AG10803 (cell line): ENCODE measurements at places on chromosomes 7 and 10.

DNA sequence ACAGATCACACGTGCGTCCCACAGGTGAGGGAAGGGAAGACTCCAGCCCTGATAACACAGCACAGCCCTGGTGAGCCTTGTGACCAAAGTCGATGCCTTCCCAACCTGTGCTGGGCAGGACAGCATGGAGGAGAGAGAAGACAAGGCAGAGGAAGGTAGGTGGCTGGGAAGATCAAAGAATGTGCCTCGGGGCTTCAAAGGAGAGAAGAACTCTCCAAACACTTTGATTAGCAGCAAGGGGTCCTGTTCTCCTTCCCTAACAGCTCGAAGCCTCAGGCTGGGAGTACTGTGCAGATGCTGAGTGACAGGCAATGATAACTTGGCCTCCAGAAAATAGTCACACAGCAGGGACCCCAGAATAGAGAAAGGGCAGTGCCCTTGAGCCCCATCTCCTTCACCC lies 288.5 kb downstream of the TCERG1L start:
- DNase-seq, result no peak

DNA sequence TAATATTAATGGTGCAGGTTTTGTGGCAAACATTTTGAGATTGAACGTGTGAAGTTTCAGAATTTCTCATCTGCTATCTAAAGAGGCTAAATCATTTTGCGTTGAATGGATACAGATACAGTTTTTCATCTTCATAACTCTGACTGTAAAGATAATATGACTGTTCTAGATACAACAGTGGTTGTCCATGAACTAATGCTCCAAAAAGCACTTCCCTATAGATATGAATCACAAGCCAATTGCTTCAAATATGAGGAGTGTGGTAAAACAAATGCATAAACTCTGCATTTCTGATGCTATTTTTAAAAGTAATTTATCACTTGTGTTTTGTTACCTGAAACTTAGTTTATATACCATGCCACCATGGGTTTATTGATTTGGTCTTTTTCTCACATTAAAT lies 750.1 kb downstream of the MAGI2 start:
- DNase-seq, result no peak

GRCh38 chr10:19921300-19922140 lies 105.3 kb downstream of the PLXDC2 start:
- DNase-seq, result peak; percentile 84

- DNase-seq, result no peak
Measured at GRCh38 chr10:63636812-63637211, 115.6 kb downstream of the REEP3 start.

DNA sequence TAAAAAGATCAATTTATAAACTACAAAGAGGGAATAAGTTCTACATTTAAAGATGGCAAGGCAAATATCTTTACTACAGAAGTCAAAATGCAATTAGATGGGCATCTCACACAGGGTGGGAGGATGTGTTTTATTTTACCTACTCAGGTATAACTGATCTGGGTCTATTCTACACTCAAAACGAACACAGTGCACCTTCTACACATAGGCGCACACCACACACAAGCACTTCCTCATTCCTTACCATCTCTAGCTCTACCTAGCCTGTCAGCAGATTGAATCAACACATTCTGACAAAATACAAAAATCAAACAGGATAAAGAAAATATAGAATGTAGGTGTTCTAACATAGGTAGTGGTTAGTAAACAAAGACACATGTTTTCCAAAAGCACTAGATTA lies 64.8 kb downstream of the SGCE start:
- DNase-seq, result no peak

GRCh38 chr7:10662491-10662890 lies 311.2 kb upstream of the PHF14 start:
- no peak for DNase-seq

DNA sequence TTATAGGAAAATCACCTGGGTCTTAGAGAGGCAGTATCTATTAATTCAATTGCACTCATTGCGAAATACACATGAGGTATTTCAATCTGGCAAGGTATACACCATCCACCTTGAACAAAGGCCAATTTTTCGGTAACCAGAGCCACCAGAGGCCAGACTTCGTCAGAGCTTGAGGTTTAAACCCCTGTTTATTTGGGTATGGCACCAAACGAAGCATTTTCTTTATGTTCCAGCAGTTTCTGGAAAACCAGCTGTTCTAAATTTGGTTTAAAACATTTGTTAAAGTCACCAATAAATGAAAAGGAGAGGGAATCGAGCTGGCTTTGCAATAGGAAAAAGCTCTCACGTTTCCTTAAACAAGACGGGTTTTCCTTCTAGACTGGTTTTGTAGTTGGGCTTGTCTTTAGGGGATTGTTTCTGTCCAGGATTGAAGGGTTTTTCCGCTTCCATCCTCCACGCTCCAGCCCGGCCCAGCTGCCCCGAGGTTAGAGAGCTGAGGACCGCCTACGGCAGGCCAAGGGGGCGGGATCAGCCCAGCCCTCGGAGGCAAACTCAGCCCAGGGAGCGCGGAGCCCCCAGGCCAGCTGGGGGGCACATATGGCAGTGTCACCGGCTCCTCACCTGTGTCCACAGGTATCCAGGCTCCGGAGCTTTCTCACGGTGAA lies 539.4 kb upstream of the MGMT start:
- no peak for DNase-seq

GRCh38 chr10:22619101-22619500 lies 95.3 kb downstream of the PIP4K2A start:
- peak; percentile 59 for DNase-seq

GRCh38 chr7:105298439-105298894 lies 90.3 kb downstream of the SRPK2 start:
- no peak for DNase-seq

DNA sequence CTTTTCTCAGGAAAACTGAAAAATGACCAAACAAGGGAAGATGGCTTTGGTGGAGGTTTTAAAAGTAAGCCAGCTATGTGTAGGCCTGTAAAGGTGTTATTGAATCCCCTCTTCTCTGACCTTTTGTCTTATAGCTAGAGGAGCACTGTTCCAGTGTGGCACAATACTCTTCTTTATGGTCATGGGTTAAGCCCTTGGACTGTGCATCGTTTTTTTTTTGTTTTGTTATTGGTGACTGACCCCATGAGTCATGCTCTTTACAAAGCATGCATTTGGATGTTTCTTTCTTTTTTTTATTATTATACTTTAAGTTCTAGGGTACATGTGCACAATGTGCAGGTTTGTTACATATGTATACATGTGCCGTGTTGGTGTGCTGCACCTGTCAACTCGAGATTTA lies 19.6 kb upstream of the FAM25A start:
- DNase-seq, result peak; percentile 14

GRCh38 chr7:79820387-79820786 lies 314.2 kb upstream of the GNAI1 start:
- peak; percentile 67 for DNase-seq

- DNase-seq, result peak; percentile 84
Measured at GRCh38 chr7:102836191-102836919, 76.4 kb upstream of the LRRC17 start.

DNA sequence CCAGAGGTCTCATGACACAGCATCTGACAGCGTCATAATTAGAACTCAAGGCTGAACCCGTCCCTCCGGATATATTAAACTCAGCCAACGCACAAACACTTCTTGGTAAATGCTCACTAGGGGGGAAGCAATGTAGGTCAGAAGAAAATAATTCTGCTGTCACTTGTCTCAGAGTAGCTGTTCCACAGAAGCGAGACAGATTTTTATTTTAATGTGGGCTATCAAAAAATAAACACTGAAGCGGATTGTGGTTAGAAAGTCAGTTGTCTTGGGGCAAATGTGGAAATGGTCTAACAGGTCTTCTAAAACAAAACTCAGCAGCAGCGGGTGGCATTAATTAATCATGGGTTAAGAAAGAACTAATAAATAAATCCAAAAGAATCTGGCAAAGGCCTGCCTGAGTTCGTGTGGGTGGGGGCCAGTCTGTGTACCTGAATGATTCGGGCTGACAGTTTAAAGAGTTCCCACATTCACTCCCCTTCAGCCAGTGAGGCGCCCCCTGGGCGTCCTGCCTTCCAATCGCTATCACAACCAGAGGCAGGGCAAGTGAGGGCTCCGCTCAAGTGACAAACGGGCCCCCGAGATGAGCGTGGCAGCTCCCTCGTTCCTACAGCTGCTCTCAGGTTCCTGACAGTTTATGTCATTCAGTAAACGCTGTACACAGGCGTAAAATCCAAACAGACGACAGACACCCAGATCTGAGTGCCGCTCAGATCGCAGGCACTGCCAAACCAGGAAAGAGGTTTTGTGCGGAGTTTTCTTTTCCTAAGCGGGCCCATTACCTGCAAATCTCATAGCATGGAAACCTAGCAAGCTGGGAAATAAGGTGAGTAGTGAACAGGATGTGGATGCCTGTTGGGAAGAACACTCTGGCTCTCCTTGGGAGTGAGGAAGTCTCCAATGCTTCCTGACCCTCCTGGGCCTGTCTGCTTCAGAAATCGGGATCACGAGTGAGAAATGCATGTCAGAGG lies 52.9 kb downstream of the NRAP start:
- no peak for DNase-seq

- DNase-seq, result no peak
Measured at GRCh38 chr10:128265596-128265995, 139.4 kb upstream of the MKI67 start.

- no peak for DNase-seq
Measured at GRCh38 chr10:80532571-80532970, 5.1 kb upstream of the SH2D4B start.
